ENCODE measurements at places on chromosomes 4 and X.

DNA sequence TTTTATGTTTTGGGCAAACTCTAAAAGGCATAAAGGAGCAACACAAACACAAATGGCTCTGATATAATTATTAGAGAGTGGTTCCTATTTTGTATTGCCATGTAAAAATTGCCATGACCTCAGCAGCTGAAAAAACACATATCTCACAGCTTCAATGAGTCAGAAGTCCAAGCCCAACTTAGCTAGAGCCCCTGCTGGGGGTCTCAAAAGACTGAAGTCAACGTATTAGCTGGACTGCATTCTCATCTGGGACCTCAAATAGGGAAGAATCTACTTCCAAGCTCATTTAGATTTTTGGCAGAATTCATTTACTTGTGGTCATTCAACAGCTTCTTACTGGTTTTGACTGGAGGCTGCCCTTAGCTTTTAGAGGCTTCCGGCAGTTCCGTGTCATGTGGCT, 47.4 kb downstream of the FREM3 start:
- H3K4me3 ChIP-seq = no peak overlapping the region
- no peak overlapping the region for H3K27ac ChIP-seq
- no peak for DNase-seq
- no peaks in the 10 kb centered on the region for H3K27me3 ChIP-seq
- H3K4me1 ChIP-seq = no peaks in the 10 kb centered on the region

GRCh38 chr4:142983065-142983464, 137.0 kb upstream of the INPP4B start:
- H3K27ac ChIP-seq = no peak overlapping the region
- H3K4me1 ChIP-seq = peaks cover 3% of the 10 kb centered on the region
- DNase-seq = no peak
- no peak overlapping the region for H3K4me3 ChIP-seq

GRCh38 chrX:134670134-134670924, 12.1 kb upstream of the PLAC1 start:
- H3K27me3 ChIP-seq = peaks cover 4% of the 10 kb centered on the region
- no peak overlapping the region for H3K27ac ChIP-seq
- no peak overlapping the region for H3K4me3 ChIP-seq
- DNase-seq = no peak
- no peaks in the 10 kb centered on the region for H3K36me3 ChIP-seq
- H3K4me1 ChIP-seq = no peaks in the 10 kb centered on the region

DNA sequence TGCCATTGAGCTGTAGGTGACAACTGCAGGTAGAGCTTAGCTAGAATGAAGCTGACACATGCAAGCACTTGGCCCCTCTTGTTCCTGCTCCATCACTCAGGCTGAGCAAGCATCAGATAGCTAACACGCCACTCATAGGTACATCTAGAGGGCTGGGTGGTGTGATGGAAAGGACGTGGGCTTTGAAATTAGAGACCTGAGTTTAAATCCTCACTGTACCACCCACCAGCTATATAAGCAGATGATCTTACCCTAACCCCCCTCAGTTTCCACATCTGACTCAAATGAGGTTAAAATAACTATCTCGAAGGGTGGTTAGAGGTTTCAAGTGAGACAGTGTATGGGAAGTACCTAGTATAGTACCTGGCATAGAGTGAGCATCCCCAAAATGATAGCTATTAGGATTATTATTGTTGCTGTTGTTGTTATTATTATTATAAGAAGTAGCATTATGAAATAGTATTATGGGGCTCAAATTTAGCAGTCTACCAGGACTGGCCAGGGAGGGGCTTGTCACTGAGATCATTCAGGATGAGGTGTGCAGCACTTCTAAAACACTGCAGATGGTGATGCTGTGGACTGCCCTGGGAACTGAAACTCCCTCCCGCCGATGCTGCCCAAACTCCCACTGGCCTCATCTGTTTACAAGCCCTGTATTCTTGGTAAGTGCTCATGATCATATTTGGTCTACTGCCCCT, 59.0 kb downstream of the REELD1 start:
- peaks cover 10% of the 10 kb centered on the region for H3K36me3 ChIP-seq
- H3K4me1 ChIP-seq = no peaks in the 10 kb centered on the region
- H3K4me3 ChIP-seq = no peak overlapping the region
- DNase-seq = no peak
- H3K27ac ChIP-seq = no peak overlapping the region

GRCh38 chr4:55996646-55997045, 47.9 kb downstream of the CEP135 start:
- H3K4me1 ChIP-seq = peaks cover 11% of the 10 kb centered on the region
- H3K27ac ChIP-seq = no peak overlapping the region
- no peaks in the 10 kb centered on the region for H3K27me3 ChIP-seq
- peaks cover 59% of the 10 kb centered on the region for H3K36me3 ChIP-seq
- no peak for DNase-seq

DNA sequence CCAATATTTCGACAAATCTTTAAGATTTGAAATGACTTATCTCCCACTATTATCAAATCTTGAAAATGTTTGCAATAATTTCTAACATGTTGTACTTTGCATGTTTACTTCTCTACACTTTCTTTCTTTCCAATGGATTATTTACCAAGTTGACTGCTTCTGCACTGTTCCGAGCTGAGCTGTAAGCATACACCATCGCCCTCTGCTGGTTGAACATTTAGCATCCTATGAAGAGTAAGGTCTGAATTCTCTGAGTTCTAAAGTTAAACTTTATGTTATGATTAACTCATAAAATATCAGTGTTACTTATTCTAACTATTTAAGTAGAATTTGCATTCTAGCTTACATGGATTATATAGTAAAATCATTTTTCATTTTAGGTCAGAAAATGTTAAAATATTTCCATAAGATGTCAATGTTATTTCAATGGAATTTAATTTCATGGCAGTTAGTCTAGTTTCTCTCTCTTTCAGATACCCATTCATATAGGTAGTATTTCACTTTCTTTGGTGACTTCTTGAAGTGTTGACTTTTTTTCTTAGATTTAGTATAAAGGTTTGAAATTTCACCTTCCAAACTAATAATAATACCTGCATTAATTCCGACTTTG, 137.4 kb downstream of the DKK2 start:
- no peak overlapping the region for H3K4me3 ChIP-seq
- no peak overlapping the region for H3K27ac ChIP-seq
- H3K4me1 ChIP-seq = no peaks in the 10 kb centered on the region
- no peaks in the 10 kb centered on the region for H3K27me3 ChIP-seq

DNA sequence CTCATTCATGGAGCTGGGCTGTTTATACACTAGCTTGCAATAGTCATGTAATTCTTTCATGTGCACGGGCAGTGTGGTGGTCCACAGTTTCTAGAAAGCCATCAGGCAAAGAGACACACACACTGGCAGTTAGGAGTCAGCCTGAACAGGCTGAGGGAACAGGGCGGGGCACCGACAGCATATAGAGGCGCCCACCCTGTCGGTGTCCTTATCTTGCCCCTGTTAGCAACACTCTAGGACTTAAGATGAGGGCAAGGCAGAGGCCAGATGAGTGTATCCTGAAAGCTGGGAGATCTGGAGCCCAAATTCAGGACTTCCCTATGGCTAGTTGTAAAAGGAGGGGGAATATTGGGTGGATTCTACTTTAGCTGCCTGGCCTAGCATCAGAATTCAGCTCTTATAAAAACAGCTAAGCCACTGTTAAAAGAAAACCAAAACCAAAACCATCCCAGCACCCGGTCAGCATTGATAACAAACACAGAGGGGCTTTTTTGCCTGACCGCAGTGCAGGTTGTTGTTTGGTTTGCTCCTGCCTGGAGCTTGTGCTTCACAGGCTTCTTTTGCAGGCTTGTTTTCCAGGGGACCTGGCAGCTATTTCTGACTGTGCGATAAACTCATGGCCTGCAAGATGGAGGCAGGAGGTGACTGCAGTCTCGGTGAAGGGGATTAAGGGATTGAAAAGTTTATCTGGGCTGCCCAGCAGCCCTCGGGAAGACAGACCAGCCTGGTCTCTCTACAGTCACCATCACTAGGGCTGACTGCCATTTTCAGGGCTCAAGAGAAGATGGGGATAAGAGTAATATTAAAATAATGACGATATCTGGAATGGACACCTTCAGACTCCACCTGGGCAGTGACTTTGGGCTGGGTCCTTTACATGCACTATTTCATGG, 638.9 kb downstream of the MID1IP1 start:
- no peaks in the 10 kb centered on the region for H3K36me3 ChIP-seq
- H3K27ac ChIP-seq = peak overlapping the region; percentile 81

DNA sequence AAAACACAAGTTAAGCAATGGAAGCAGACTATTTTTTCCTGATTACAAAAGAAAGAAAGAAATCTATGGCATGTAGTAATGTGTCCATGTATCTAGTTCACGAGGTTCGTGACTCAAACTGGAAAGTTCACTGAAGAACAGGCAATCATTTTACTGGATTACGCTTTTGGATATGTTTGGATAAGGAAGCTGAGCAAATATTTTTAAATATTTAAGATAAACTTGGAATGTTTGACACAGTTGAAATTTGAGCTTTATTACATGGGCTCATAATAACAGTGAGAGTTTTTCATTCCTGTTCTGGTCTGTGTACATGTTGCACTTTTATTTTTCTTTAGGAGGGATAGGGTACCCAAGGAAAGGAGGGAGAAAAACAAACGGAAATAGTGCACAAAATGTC, 244.2 kb upstream of the GK2 start:
- H3K4me1 ChIP-seq = no peaks in the 10 kb centered on the region
- no peaks in the 10 kb centered on the region for H3K36me3 ChIP-seq
- H3K4me3 ChIP-seq = no peak overlapping the region
- H3K27me3 ChIP-seq = no peaks in the 10 kb centered on the region
- no peak overlapping the region for H3K27ac ChIP-seq

GRCh38 chr4:62199291-62199810, 999.2 kb downstream of the ADGRL3 start:
- peaks cover 2% of the 10 kb centered on the region for H3K27me3 ChIP-seq
- no peaks in the 10 kb centered on the region for H3K4me1 ChIP-seq
- no peaks in the 10 kb centered on the region for H3K36me3 ChIP-seq
- no peak for DNase-seq
- H3K27ac ChIP-seq = no peak overlapping the region

- H3K4me3 ChIP-seq = no peak overlapping the region
- no peaks in the 10 kb centered on the region for H3K4me1 ChIP-seq
- H3K27ac ChIP-seq = no peak overlapping the region
- H3K36me3 ChIP-seq = no peaks in the 10 kb centered on the region
- no peak for DNase-seq
Observed at GRCh38 chr4:136831553-136831952, 700.7 kb downstream of the PCDH18 start.

- peaks cover 5% of the 10 kb centered on the region for H3K27me3 ChIP-seq
- no peaks in the 10 kb centered on the region for H3K36me3 ChIP-seq
- no peak overlapping the region for H3K27ac ChIP-seq
Observed at GRCh38 chr4:130432289-130432688, 1336.3 kb downstream of the C4orf33 start.

DNA sequence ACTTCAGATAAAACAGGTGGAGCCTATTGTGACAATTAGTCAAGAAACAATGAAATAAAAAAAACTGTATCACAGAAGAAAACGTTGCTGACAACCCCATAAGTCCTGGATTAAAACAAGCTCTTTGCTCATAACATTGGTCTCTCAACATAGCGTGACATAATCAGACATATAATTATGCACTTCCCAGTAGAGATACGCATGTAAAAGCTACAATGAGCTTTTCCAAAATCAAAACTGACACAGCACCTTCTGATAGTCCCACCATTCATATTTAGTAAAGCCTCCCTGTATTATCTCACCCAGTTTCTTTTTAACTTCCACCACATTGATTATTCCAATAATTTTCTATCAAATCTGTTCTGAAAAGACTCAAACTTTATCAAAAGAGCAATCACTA, 372.1 kb upstream of the SMIM31 start:
- H3K4me1 ChIP-seq = no peaks in the 10 kb centered on the region
- no peak overlapping the region for H3K4me3 ChIP-seq
- DNase-seq = no peak
- H3K36me3 ChIP-seq = no peaks in the 10 kb centered on the region
- H3K27ac ChIP-seq = no peak overlapping the region

- no peak for DNase-seq
- no peak overlapping the region for H3K27ac ChIP-seq
- H3K4me1 ChIP-seq = no peaks in the 10 kb centered on the region
- H3K36me3 ChIP-seq = no peaks in the 10 kb centered on the region
- peaks cover 1% of the 10 kb centered on the region for H3K27me3 ChIP-seq
Observed at GRCh38 chr4:145375416-145375815, 106.2 kb upstream of the SMAD1 start.

GRCh38 chr4:14879683-14880082, 122.6 kb upstream of the CPEB2 start:
- H3K4me3 ChIP-seq = no peak overlapping the region
- H3K4me1 ChIP-seq = peaks cover 43% of the 10 kb centered on the region
- H3K27me3 ChIP-seq = no peaks in the 10 kb centered on the region
- no peak for DNase-seq
- H3K36me3 ChIP-seq = no peaks in the 10 kb centered on the region

DNA sequence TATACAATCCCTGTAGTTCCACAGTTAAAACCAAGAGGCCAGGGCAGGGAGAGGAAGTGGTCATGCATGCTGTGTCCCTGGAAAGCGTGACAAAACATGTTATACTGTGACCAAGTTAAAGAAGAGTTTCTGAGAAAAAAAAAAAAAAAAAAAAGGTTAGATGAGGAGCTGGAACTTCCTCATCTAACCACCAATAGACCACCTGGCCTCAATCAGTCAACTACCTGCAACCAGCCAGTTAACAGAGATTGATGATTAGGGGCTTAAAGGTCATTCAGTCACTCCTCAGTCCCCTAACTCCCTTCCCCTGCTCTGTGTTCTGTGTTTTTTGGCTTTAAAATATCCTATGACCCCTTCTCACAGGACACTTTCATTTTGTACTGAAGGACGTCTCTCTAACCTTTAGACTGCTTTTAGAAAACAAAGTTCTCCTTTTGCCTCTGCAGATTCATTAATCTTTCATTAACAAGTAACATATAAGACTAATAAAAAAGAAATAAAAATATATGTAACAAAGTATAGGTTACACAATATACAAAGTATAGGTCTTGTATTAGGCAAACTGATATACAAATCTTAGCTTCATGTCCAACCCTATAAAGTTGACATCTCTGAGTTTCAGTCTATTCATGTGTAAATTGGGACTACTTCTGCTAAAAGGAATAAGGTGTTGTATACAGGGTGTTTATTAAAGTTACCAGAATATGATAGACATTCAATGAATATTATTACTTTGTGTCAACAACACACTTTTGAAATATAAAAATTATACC, 179.1 kb upstream of the NDST4 start:
- H3K4me3 ChIP-seq = peak overlapping the region; percentile 64
- peak overlapping the region; percentile 31 for H3K27ac ChIP-seq
- peaks cover 4% of the 10 kb centered on the region for H3K27me3 ChIP-seq
- no peaks in the 10 kb centered on the region for H3K36me3 ChIP-seq

- H3K36me3 ChIP-seq = no peaks in the 10 kb centered on the region
- no peak overlapping the region for H3K27ac ChIP-seq
- no peaks in the 10 kb centered on the region for H3K4me1 ChIP-seq
- no peaks in the 10 kb centered on the region for H3K27me3 ChIP-seq
Observed at GRCh38 chr4:79273915-79274314, 51.9 kb downstream of the NAA11 start.

- no peak within 1 kb of the TSS for H3K27ac ChIP-seq
- no peak within 1 kb of the TSS for H3K4me3 ChIP-seq
- H3K27me3 ChIP-seq = peaks cover 10% of the 10 kb centered on the region
- H3K4me1 ChIP-seq = no peaks in the 10 kb centered on the region
- no peaks in the 10 kb centered on the region for H3K36me3 ChIP-seq
- DNase-seq = no peak
Observed at GRCh38 chr4:186265683-186266652, at the start of gene F11. Gene F11 (plus strand): TSS chr4:186266189. CDS start chr4:186267137, 948 bp downstream.

All from immature natural killer cell (primary cell).